Activated T-helper 2 cell treated with anti-CD3 and anti-CD28 coated beads, Interferon-gamma antibody, Interleukin-2, Interleukin-4, amounts not matched to agents 10 μg/mL and 5 μg/mL and 100 μg/mL, durations not matched to agents 14 hours and 24 hours and 36 hours (primary cell): ENCODE measurements at places on chromosomes 1 and 21.

DNA sequence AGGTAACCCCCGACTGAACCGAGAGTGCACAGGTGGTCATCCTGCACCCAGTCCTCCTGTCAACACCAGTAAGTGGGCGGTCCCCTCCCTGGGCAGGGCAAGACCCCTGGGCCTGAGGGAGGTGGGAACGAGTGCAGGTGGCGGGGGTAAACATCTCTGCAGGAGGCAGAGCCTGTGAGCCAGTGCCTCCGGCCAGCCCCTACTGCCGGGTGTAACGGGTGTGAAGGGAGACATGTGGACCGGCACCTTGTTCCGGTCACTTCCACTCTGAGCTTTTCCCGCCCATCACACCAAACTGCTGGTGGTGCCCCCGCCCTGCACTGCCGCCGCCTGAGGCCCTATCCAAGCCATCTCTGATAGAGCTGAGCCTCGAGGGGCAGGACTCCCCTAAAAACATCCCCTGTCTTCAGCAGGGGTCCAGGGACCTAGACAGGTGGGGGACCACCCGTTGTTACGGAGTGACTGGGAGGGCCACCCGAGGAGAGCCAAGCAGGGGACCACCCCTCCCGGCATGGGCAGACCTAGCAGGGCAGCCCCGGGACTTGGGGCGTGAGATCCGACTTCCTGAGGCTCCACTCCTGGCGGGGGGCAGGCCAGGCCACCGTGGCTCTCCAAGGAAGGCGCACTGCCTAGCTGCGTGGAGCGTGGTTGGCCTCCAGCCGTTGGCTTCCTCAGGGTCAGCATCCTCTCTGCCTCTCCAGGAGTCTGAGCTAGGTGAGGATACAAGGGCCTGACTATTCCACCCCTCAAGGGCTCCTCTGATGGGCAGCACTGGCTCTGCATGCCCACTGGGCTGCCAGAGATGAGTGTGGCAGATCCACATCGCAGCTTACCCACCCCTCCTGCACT lies 43.8 kb upstream of the LBR start:
- H3K4me3 ChIP-seq = no peak overlapping the region
- H3K27me3 ChIP-seq = no peaks in the 10 kb centered on the region
- DNase-seq = no peak
- peaks cover 33% of the 10 kb centered on the region for H3K4me1 ChIP-seq

- peaks cover 38% of the 10 kb centered on the region for H3K27me3 ChIP-seq
- no peak for DNase-seq
- H3K27ac ChIP-seq = no peak overlapping the region
- no peaks in the 10 kb centered on the region for H3K36me3 ChIP-seq
- no peaks in the 10 kb centered on the region for H3K4me1 ChIP-seq
- no peak overlapping the region for H3K4me3 ChIP-seq
Measured at GRCh38 chr1:30817548-30817947, 60.0 kb upstream of the LAPTM5 start.

DNA sequence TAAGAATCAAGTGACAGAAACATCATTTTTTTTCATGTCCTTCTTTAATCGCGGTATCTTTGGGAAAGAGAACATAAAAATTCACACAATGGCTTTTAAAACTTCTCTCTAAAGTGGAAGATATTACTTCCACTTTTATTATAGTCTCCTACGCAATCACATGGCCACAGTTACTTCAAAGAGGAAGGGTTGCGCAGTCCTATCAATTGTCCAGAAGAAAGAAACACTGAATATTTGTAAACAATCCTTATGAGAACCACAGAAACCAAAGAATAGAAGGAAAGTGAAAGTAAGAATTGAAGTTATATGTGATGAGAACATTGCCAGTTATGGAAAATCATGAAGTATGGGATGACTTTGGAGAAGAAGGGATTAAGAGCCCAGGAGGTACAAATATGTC lies 32.6 kb downstream of the CFH start:
- no peak overlapping the region for H3K4me3 ChIP-seq
- H3K4me1 ChIP-seq = no peaks in the 10 kb centered on the region
- H3K36me3 ChIP-seq = no peaks in the 10 kb centered on the region

- H3K4me1 ChIP-seq = peaks cover 42% of the 10 kb centered on the region
- peak; percentile 38 for DNase-seq
- H3K36me3 ChIP-seq = no peaks in the 10 kb centered on the region
- peak overlapping the region; percentile 86 for H3K27ac ChIP-seq
Measured at GRCh38 chr1:228804640-228805413, 69.5 kb downstream of the RHOU start.

GRCh38 chr1:185593271-185593670 lies 140.9 kb upstream of the HMCN1 start:
- H3K27ac ChIP-seq = no peak overlapping the region
- H3K36me3 ChIP-seq = peaks cover 4% of the 10 kb centered on the region
- peaks cover 27% of the 10 kb centered on the region for H3K4me1 ChIP-seq
- no peak for DNase-seq

DNA sequence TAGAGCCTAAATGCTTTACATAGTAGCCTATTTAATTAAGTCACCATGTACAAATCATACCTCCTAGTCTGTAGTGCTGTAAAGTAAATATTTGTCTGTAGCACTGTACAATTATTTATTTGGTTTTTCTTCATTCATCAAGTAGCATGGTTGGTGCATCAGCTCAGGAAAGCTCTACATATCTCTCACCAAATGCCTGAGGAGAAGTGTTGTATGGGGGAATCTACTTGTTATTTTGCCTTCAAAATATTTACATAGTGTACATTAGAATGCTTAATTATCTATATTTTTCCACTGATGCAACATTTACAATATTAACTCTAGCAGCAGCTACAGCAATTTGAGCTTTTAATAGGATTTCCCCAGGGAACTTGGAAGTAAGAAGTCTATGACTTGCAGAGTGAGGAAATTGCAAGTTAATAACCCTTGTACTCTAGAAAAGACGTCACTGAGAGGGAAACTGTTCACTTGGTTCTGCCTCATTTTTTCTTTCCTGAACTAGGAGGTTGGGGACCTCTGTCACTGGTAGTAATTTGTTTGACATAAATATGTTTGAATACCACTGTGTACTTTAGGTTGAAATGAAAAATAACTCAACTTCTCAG lies 207.4 kb downstream of the PDE4B start:
- H3K27me3 ChIP-seq = peaks cover 6% of the 10 kb centered on the region
- H3K27ac ChIP-seq = no peak overlapping the region
- no peaks in the 10 kb centered on the region for H3K4me1 ChIP-seq
- no peak overlapping the region for H3K4me3 ChIP-seq
- DNase-seq = no peak

GRCh38 chr1:218139761-218140160 lies 145.3 kb upstream of the RRP15 start:
- no peak for DNase-seq
- H3K27me3 ChIP-seq = no peaks in the 10 kb centered on the region
- H3K36me3 ChIP-seq = no peaks in the 10 kb centered on the region
- H3K27ac ChIP-seq = no peak overlapping the region
- H3K4me3 ChIP-seq = no peak overlapping the region

- no peak overlapping the region for H3K27ac ChIP-seq
- no peaks in the 10 kb centered on the region for H3K36me3 ChIP-seq
- H3K4me3 ChIP-seq = no peak overlapping the region
- H3K27me3 ChIP-seq = peaks cover 36% of the 10 kb centered on the region
- DNase-seq = no peak
Measured at GRCh38 chr1:116122955-116123757, 12.0 kb downstream of the MAB21L3 start.

GRCh38 chr1:55893155-55893554 lies 678.0 kb upstream of the USP24 start:
- H3K27ac ChIP-seq = no peak overlapping the region
- no peaks in the 10 kb centered on the region for H3K36me3 ChIP-seq
- H3K4me3 ChIP-seq = no peak overlapping the region
- H3K4me1 ChIP-seq = no peaks in the 10 kb centered on the region
- no peak for DNase-seq
- H3K27me3 ChIP-seq = no peaks in the 10 kb centered on the region

GRCh38 chr21:35861661-35862060 lies 198.7 kb downstream of the SETD4 start:
- DNase-seq = no peak
- H3K27ac ChIP-seq = no peak overlapping the region
- H3K27me3 ChIP-seq = peaks cover 29% of the 10 kb centered on the region
- H3K36me3 ChIP-seq = no peaks in the 10 kb centered on the region
- no peak overlapping the region for H3K4me3 ChIP-seq
- no peaks in the 10 kb centered on the region for H3K4me1 ChIP-seq

DNA sequence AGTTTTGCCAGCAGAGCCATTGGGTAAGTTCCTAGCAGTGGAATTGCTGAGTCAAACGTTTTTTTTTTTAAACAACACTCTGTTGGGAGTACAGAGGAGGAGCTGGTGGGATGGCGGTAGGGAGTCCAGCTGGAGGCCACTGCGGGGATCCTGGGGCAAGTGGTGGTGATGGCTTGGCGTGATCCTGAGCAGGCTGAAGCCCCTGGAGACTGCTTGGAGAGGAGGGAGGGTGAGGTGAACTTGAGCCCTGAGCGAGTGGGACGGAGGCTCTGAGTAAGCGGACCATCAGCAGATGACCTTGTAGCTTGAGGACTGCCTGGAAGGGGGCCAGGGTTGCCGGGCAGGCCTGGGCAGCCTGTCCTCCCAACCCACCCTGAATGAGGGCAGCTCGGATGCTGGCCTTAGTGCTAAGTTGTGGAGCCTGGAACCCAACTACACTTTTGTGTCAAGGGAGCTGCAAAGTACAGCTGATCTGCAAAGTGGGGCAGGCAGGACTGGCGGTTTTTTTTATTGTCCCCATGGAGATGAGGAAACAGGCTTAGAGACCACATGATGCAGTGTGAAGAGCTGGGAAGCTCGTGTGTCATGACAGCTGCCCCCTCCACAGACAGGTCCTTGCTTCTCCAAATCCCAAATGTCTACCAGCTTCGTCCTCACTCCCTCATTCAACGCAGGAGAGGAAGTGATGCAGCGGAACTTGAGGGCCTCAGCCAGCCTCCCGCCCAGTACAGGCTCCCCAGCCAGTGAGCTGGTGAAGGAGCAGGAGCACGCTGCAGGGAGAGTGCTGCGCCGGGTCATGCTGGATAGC lies 20.2 kb downstream of the MRPL37 start:
- H3K4me1 ChIP-seq = no peaks in the 10 kb centered on the region
- no peak overlapping the region for H3K4me3 ChIP-seq
- no peak for DNase-seq
- H3K27ac ChIP-seq = peak overlapping the region; percentile 37

- H3K27me3 ChIP-seq = no peaks in the 10 kb centered on the region
- DNase-seq = no peak
- no peaks in the 10 kb centered on the region for H3K36me3 ChIP-seq
- no peaks in the 10 kb centered on the region for H3K4me1 ChIP-seq
Measured at GRCh38 chr1:82179131-82179530, 378.4 kb downstream of the ADGRL2 start.

DNA sequence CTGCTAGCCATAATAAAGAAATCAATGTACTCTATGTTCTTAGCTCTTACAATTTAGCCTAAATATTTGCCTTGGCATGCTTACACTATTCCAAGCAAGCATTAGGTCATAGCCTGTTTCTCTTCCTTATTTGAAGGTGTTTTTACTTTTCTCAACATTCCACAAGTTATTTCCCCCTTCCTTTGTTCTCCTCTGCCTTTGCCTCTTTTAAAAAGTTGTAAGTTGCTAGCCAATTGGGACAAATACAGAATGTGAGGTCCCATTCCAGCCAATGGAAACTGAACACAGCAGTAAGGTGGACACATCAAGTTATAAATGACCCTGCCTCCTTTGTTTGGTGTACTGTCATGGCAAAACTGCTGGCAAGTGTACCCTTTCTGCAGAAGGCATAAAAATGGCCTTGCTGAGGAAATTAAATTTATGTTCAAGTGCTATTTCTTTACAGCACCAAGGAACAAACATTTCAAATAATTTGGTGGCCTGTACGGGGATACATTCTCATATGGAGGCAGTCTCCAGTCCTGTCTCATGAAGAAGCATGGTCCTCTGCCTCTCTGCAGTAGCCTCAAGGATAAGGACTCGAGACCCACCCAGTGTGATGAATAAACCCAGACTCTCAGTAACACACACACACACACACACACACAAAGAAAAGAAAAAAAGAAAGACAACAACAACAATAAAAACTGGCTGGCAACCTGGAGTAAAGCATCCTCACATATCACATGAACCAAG lies 28.8 kb upstream of the FMO1 start:
- no peak for DNase-seq
- no peak overlapping the region for H3K27ac ChIP-seq

- H3K27me3 ChIP-seq = no peaks in the 10 kb centered on the region
- no peak overlapping the region for H3K27ac ChIP-seq
- H3K4me3 ChIP-seq = no peak overlapping the region
Measured at GRCh38 chr21:40381111-40381510, 465.8 kb downstream of the DSCAM start.

DNA sequence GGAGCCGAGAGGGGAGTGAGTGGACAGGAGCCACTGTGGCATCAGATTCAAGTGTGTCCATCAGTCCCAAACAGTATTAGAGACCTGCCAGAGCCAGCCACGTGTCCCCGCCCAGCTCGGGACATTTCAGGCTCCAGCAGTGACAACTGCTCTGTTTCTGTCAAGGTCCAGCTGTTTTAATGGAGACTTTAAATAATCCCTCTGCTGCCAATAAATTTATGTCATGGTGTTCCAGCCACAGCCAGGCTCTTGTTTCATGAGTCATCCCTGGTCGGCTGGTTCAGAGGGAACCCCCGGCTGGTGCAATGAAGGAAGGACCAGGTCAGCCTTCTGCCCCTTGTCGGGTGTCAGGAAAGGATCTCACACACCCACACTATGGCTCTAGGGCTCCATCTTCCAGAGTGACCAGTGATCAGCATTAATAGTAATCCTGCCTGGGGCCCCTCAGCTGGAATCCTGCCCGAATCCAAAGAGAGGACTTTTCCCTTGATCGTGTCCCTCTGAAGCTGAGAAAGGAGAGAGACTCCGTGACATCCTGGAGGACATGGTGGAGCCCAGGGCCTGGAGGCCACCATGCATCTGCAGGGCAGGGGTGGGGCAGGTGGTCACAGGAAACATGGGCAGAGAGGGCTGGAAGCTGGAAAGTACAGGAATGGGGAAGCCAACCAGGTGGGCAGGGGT lies 197.3 kb downstream of the MATN1 start:
- H3K4me1 ChIP-seq = no peaks in the 10 kb centered on the region
- H3K36me3 ChIP-seq = no peaks in the 10 kb centered on the region
- H3K27ac ChIP-seq = no peak overlapping the region
- DNase-seq = no peak
- no peaks in the 10 kb centered on the region for H3K27me3 ChIP-seq
- no peak overlapping the region for H3K4me3 ChIP-seq

- H3K4me3 ChIP-seq = no peak overlapping the region
- no peak overlapping the region for H3K27ac ChIP-seq
- no peak for DNase-seq
- H3K36me3 ChIP-seq = no peaks in the 10 kb centered on the region
- H3K4me1 ChIP-seq = no peaks in the 10 kb centered on the region
- H3K27me3 ChIP-seq = no peaks in the 10 kb centered on the region
Measured at GRCh38 chr1:103075316-103076000, 32.9 kb downstream of the COL11A1 start.

- no peak overlapping the region for H3K27ac ChIP-seq
- no peak overlapping the region for H3K4me3 ChIP-seq
- H3K4me1 ChIP-seq = peaks cover 2% of the 10 kb centered on the region
- H3K36me3 ChIP-seq = no peaks in the 10 kb centered on the region
- DNase-seq = peak; percentile 78
Measured at GRCh38 chr1:11037740-11038182, 9.3 kb downstream of the MASP2 start.
